NCI-H1930 (cell line): ENCODE measurements at places on chromosomes 12 and 14.

GRCh38 chr12:113845900-113846674 is 120.0 kb downstream of the RBM19 start:
- no peak for DNase-seq

GRCh38 chr14:64201921-64202545 is 92.1 kb downstream of the ESR2 start:
- DNase-seq = no peak

GRCh38 chr14:97442363-97442762 is 645.2 kb downstream of the VRK1 start:
- no peak for DNase-seq

GRCh38 chr12:106246891-106247673 is 738 bp downstream of the CKAP4 start:
- no peak for DNase-seq

DNA sequence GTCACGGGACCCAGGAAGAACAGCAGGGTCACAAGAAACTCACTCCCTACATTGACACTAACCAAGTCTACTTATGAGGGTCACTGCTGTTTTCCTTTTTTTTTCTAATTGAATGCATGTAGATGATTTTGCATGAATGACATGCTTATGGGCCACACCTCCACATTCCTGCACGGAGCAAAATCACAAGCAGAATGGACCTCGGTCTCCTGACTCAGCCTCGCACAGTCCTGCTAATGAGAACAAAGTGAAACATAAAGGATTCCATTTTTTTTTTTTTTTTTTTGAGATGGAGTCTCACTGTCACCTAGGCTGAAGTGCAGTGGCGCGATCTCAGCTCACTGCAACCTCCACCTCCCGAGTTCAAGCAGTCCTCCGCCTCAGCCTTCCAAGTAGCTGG is 12.3 kb downstream of the SCARB1 start:
- no peak for DNase-seq

GRCh38 chr14:61229475-61229888 is 51.7 kb downstream of the TMEM30B start:
- DNase-seq = no peak

- no peak for DNase-seq
These were observed 396.7 kb upstream of the OR4E1 start for GRCh38 chr14:22070119-22070982.

DNA sequence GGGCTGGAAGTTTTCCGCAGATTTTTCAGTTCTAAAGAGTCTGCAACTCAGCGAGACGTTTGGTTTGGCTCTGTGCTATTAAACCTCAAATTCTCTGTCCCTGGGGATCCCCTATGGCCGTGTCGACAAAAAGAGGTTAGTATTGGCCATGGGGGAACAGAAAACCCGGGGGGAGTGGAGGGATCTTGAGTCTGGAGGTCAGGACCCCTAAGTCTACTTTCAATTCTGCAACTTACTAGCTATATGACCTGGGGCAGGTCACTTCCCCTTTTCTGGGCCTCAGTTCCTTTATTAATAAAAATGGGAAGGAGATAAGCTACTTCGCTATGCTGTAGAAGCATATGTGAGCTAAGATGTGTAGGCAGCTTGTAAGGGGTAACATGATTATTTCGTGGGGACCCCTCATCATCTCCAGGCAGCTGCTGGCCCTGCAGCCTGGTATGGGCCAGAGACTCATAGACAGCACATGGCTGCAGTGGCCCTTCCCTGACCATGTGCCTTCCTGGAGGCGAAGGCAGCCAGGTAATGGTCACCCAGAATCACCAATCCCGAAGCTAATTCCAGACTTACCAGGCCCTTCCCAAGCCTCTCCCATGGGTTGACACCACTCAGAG is 8.6 kb downstream of the ASB2 start:
- DNase-seq = no peak

- no peak for DNase-seq
These were observed 193.6 kb upstream of the FSCB start for GRCh38 chr14:44700694-44701093.

- no peak for DNase-seq
These were observed 115.0 kb upstream of the CPM start for GRCh38 chr12:69047990-69048389.

DNA sequence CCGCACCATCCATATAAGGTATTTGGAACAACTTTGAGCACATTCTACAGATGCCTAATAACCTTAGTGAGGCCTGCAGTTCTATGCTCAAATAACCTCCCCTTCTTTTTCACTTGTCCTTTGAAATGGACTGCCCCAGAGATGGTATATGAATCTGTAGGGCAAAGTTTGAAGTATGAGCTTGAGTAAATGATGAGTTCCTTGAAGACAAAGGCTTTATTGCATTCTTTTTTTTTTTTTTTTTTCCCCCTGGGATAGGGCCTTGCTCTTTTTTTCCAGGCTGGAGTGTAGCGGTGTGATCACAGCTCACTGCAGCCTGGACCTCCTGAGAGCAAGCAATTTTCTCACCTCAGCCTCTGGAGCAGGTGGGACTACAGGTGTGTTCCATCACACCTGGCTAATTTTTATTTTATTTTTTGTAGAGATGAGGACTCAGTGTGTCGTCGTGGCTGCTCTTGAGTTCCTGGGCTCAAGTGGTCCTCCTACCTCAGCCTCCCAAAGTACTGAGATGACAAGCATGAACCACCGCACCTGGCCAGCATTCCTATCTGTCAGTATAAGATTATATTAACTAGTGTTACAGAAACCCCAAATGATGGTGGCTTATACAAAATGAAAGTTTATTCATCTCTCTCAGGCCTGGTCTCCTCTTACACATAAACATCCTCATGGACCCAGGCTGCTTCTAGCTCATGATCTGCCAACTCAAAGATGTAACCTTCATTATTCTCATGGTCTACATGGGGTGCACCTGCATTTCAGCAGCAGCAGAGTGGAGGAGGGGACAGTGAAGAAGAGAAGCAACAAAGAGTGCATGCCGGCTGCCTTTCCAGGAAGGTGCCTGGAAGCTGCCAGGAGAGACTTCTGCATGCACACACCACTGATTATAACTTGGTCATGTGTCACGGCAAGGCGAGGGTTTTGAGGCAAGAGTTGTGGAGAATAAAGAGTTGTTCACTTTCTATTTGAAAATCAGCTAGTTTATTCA is 101.4 kb downstream of the DUSP16 start:
- no peak for DNase-seq

- DNase-seq = no peak
These were observed 508.1 kb downstream of the PCNX1 start for GRCh38 chr14:71415404-71415690.

DNA sequence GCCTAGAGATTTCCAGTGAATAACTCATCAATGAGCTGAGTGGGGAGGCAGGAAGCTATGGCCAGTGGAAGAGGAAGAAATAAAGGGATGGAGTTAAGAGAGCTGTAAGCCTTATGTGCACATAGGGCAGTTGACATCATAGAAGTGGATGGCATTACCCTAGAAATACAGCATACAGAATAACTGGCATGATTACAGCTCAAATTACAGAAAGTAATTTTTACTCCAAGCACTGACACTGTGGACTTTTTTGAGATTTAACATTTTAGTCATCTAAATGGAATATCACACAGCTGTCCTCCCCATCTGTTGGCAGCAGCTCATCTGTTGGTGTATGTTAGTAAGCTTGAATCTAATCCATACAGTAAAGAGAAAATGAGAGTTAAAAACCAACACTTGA is 5.4 kb upstream of the IPO8 start:
- DNase-seq = no peak

GRCh38 chr12:25796523-25797000 is 161.9 kb upstream of the RASSF8 start:
- no peak for DNase-seq

DNA sequence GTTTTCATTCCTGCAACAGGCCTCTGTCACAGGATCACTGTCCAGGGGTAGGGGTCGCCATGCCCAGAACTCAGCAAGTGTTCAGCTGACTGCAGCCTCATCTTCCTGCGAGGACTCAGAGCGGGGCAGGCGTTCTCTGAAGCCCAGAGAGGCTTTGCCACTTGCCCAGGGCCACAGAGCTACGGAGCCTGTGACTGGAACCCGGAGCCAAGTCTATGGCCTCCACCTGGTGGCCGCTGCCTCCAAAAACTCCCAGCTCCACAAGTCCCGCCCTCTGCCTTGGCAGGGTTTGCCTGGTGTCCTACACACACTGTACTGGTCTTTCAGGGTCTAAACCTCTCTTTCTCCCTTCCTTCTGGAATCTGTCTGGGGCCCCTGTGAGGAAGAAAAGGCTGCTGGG is 8.7 kb upstream of the PPP1R13B start:
- no peak for DNase-seq

DNA sequence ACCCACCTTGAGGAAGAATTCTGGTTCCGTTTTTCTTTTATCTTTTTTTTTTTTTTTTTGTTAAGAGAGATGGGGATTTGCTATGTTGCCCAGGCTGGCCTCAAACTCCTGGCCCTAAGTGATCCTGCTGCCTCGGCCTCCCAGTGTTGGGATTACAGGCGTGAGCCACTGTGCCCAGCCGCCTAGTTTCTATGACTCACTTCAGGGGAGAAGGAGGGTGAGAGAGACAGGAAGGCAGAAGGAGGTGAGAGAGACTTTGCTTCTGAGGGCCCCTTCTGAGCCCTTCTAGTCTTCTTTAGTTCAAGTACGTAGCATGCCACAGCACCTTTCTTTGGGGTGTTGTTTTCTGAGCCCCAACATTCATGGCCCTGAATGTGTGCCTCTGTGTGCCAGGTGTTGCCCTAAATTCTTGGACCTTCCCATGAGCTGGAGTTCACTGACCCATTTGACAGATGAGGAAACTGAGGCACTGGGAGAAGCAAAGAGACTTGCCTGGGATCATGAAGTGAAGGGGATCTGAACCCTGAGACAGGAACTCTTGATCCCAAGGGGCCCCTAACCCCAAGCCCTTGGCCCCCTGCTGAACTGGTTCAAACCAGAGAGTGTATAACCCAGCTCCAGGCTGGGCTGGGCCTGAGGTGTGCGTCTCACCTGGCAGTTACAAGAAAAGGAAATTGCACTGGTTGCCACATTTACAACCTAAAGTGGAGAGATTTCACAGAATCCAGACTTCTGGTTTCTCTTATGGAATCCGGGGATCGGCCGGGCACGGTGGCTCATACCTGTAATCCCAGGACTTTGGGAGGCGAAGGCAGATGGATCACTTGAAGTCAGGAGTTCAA is 20.8 kb downstream of the SH2B3 start:
- no peak for DNase-seq

DNA sequence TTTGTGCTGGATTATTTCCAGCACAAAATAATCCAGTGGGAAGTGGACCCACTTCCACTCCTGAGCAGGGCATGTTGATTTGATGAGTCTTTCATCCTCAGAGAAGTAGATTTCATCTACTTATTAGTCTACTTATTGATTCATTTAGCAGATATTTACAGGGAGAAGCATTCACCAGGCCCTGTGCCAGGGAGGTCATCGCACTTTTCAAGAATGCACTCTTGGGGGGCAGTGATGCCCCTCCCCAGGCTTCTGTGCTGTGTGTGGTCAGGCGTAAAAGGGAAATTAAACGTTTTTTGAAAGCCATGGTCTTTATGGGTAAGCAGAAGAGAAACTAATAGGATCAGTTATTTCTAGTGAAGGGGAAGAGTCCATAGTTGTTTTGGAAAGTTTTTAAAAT is 610.7 kb upstream of the TMEM132C start:
- no peak for DNase-seq

DNA sequence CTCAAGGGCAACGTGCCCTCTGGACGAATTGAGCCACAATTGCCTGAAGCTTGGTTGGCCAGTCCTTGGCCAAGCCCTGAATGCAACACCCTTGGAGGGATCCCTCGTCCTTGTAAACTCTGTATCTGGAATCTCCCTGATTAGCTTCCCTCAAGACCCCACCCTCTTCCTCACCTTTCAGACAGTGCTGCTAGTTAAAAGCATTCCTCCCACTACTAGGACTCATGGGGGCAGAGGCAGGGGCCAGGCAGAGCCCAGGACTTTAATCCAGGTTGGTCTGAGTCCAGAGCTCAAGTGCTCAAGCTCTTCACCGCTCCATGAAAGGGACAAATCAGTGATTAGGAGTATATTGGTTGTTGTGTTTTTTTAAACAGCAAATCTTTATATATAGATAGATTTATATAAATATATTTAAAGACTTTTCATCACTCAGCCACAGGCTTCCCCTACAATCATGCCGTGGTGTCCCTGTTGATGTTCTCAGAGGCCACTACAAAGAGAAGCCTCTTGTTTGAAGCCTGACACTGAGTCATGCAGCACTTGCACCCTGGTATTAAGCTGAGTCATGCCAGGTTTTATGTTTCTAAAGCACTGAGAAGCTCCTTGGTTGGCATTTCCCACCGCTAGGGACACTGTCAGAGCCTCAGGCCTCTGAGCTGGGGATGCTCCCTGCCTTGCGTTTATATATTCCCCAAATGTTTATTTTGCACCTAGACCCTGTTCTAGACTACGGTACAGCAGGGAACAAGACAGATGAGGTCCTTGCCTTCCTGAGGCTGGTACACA is 53.8 kb upstream of the GSC start:
- DNase-seq = no peak

DNA sequence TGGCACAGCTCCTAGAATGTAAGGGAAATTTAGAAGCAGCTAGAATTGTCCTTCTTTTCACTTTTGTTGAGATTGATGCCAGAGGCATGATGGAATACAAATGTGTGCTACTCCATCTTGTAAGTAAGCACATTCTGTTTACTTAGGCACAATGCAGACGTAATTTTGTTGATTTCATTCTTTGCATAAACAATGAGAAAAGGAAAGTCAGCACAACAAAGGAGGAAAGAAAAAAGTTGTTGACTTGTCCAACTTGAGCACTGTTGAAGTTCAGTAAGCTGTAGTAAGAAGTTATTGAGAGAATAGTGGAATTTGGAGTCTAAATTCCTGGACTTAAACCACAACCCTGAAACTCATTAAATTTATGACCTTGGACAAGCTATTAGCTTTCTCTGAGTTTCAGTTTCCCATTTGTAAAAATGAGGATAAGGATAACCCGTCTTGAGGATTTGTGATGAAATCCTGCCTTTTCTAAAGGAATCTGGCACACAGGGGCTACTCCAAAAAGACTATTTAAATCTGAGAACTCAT is 19.4 kb upstream of the CNTN1 start:
- no peak for DNase-seq

- DNase-seq = no peak
These were observed 42.3 kb upstream of the EPS8 start for GRCh38 chr12:15831315-15831978.

GRCh38 chr12:30448038-30448437 is 247.6 kb downstream of the IPO8 start:
- DNase-seq = no peak

GRCh38 chr12:27094726-27095125 is 12.3 kb upstream of the C12orf71 start:
- DNase-seq = no peak

DNA sequence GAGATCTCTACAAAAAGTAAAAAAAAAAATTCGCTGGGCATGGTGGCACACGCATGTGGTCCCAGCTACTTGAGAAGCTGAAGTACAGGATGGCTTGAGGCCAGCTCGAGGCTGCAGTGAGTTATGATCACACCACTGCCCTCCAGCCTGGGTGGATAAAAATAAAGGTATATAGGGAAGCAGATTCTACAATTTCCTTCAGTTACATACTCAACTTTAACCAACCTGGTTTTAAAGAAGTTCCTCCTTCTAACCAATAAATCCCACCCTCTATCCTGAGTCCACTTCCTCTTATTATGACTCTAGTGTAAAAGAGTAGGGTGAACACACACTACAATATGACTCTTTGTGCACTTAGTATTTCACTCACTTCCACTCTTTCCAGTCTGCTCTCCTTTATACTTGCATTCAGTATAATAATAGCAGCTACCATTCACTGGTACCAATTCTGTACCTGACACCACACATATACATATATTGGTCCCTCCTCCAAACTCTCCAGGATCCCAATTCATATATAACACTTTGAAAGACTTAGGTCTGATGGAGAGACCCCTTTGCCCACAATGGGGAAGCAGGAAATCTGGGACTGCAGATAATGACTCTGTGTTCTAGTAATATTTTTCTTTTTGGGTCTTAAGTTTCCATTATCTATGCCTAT is 2.3 kb downstream of the ARF3 start:
- DNase-seq = no peak
